PC-3 (cell line): ENCODE measurements at places on chromosomes 1 and 21. TPM values are rescaled to one million over a fixed set of nuclear protein-coding genes. Genes with fewer than 3 reads are reported as not detected.

DNA sequence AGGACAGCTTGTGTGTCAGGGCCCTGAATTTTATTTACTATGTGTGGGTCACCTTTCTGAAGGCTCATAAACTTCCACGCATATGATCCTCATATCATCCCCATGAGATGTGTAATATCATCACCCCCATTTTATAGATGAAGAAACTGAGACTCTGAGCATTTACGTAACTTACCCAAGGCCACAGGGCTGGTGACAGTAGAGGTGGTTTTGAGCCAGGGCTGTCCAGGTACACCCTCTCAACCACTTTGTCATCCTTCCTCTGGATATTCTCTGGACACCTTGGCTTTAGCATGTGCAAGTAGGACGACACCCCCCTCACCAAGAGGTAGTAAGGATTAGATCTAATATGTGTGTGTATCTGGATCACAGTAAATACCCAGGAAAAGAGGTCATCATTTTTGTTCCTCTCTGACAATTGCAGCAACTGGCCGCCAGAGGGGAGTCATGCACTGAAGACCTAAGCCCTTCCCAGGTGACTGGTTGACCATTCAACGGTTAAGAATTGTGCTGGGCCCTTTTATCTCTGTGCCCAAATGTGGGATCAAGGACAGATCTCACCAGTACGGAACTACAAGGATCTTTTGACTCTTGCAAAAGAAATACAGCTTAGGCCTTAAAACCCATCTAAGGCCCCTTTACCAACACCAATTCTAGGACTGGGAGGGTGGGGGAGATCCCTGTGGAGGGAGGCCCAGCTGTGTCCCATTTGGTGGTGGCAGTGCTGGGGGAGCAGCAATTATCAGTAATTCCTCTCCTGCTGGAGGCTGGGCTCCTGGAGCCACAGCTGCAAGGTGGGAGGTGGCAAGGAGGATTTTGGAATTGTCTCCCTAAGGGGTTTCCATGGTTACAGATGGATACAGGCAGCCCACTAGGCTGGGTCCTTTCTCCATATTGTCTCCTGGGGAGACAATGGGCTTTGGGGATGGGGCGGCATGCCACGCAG is 13.7 kb upstream of the E2F2 start:
- DNase-seq = peak; percentile 89

DNA sequence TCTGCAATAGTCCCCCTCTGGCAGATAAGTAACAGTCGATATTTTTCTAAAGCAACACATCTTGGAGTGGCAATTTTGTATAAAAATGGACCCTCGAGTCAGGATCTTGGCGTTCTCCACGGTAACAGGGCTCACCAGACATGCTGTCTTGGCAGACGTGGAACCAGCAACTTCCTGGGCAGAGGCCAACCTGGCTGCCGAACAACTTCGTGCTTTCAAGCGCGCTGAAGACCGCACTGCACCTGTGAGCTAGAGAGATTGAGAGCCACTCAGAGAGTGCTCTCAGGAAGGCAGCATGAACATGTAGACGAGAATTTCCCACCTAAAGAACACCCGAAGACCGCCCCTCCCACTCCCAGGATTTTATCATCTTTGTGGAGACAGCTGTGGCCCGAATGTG is 7.3 kb downstream of the C1orf174 start:
- DNase-seq = no peak

DFFB gene
- 17.1 and 19.6 TPM in 2 replicates for total RNA-seq

KRTAP21-2 gene
- total RNA-seq = not detected in 2 replicates

CTNNBIP1 gene
- 78.1 and 102 TPM in 2 replicates for total RNA-seq

ESPN gene
- total RNA-seq = 11.1 and 14.1 TPM in 2 replicates

DNA sequence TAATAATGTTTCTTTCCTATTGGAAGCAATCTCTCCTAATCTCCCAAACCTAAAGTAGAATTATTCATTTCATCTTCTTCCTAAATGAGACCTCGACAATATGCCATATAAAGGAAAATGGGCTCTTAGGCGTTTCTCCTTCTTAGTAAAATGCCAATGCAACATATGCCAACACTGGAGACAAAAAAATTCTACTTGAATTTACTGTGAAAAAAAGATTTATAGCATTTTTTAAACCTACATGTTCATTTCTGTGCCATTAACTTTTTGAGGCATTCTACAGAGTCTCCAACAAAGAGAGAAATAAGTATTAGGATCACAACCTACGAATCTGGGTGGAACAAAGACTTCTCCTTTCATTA is 1.3 kb downstream of the WDR47 start:
- DNase-seq = no peak

DNA sequence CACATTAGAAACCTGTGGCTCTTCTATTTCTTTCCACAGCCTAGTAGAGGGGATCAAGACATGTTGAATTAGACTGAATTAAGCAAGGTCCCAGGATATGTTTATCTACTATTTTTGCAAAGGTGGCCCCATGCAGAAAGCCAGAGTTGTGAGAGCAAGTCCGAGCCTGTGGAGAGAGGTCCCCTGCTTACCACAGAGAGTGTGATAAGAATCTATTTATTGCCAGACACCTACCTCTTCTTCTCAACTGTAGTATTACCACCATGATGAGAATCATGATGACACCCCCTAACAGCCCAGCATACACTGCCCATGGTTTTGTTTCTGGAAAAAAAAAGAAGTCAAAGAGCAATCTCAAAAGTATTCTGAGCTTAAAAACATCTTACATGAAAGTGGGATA is 23.0 kb downstream of the SLAMF1 start:
- no peak for DNase-seq

DNA sequence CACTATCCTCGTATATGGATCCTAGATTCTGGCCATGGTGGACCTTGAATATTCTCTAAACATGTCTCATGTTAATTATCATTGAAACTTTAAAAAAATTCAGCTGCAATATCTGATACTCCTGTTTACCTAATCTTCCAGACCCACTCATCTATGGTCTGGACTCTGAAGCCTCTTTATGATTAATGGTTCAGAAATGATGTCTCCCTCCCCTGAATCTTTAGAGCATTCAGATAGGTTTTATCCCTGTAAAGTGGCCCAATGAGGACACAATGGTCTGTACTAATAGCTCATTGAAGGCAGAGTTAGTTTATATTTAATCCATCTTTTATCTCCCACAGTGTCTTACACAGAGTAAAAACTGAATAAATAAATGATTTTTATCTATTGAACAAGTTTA is 53.0 kb upstream of the DUSP10 start:
- DNase-seq = no peak

DNA sequence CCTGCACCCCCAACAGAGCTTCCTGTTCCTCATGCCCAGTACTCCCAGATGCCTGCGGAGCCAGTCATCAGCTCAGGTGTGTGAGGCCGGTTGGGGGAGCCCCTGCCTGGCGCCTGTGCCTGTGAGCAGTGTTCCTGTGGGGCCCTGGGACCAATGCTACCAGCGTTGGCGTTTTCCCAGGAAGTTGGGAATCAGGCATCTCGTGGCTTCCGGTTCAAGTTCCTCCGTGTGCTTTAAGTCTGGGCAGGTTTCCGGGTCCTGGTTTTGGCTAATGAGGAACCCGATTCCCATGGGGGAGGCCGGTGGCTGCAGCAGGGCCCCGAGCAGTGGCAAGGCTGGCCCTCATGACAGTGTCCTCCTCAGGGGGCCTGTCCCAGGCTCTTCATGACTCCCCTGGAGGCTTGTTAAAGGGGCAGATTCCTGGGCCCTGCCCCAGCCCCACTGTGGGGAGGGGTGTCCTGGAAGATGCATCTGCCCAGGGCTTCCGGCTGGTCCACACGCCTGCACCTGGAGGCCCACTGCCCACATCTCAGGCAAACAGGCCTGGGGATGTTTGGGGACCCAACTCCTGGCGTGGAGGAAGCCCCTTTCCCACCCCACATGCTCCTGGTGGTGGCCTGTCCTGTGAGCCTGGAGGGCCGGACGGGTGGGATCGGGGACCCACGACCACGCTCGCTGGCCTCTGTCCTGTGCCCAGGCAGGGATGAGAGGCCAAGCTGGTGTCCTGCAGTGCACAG is 26.2 kb downstream of the TP73 start:
- DNase-seq = no peak

DNA sequence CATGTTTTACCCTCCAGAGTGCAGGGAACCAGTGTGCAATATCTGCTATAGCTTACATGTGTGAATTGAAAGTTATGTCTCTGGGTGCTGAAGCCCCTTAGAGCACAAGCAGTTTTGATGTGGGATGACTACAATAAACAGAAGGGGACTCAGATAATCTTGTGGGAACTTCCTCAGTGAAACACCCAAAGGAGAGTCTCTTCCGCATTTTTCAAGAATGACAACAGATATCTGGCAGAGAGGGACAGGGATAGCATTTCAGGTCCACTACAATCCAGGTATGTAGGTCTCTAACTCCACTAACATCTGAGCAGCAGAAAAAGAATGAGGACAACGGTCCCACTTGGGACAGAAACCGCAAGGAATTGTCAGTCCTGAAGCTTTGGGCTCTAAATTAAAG is 67.6 kb upstream of the PDE4B start:
- DNase-seq = peak; percentile 66

DNA sequence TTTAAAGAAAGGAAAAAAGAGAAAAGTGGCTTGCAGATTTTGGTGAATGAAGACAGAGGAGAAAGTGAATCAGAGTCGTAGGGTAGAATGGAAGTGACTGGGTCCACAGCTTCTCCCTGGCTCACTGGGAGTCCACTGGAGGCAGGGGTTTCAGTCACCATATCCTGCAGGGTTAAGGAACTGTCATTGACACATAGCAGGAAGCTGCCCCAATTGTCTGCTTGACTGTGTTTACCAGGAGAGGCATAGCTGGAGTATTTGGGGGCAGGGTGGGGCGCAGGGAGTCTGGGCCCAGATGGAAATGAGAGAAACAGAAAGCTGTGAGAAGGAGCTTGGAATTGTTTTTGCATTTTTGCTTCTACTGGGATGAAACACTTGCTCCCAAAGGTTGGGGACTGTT is 228.8 kb upstream of the CSF3R start:
- DNase-seq = no peak

FCRL4 gene
- total RNA-seq = not detected in 2 replicates
